Bone marrow (tissue), 2 donors: ENCODE measurements at places on chromosomes 4 and X.

DNA sequence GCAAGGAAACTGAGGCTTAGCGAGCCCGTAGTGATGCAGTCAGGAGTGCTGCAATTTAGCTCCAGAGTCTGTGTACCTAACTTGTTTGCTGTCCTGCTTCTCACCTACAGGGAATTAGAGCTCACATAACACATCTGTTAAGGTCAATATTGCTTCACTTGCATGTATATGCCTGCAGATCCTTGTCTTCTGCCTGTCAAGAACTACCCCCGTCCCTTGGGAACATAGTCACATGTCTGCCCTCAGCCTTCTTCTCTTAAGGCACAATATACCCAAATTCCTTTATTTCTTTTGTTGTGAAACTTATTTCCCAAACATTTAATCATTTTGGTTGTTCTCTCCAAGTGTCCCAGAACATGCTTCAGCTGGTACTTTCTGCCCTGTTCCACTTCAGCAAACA lies 103.3 kb upstream of the LEF1 start:
- DNase-seq = no peak

DNA sequence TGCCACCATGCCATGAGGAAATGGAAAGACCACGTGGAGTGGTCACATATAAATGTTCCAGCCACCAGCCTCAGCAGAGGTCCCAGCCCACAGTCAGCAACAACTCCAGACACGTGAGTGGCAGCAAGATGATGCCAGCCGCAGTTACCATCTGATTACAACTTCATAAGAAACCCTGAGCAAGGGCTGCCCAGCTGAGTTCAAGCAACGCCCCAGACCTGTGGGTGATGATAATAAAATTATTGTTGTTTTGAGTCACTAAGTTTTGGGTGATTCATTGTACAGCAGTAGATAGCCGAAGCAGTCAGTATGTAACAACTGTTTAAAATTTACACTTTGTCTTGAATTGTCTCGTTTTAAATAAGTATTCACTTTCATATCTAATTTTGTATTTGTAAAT lies 5.8 kb upstream of the CCNG2 start:
- no peak for DNase-seq

- DNase-seq = no peak
These were observed 146.7 kb upstream of the VCX3A start for GRCh38 chrX:6681521-6682145.

- no peak for DNase-seq
These were observed 163.7 kb downstream of the SHOX start for GRCh38 chrX:794311-794710.

DNA sequence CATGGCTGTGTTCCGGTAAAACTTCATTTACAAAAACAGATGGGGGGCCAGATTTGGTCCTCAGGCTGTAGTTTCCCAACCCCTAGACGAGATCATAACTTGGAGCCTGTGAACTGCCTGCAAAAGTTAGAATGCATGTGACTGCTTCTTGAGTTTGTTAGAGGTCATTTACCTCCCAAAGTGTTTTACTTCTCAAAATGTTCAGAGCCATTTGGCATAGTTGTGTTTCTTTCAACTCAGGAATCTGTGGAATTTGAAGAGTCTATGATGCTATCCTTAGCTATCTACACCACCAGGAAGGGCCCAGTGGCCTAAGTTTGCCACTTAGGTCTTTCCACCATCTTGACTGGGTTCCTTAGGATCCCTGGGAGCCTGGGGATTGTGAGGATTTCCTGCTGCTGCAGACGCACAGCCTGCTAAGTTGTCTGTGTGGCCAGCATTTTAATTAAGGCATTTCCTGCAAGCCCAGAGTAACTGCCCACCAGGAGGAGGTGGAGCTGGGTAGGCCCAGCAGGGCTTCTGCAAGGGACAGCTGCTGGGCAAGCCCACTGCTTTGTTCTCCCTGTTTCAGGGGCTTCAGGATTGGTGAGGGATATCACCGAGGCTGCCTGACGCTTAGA lies 53.1 kb downstream of the CCNI start:
- no peak for DNase-seq

DNA sequence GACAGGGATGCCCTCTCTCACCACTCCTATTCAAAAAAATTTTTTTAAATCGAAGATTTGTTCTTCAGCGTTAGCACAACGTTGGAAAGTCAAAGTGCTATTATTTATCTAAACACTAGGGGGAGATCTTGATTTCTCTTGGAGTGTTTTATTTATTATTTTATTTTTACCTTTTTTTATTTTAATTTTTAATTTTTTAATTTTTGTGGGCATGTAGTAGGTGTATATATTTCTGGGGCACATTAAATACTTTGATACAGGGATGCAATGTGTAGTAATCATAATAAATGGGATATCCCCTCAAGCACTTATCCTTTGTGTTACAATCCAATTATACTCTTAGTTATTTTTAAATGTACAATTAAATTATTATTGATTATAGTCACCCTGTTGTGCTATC lies 37.4 kb upstream of the SLC10A4 start:
- no peak for DNase-seq

DNA sequence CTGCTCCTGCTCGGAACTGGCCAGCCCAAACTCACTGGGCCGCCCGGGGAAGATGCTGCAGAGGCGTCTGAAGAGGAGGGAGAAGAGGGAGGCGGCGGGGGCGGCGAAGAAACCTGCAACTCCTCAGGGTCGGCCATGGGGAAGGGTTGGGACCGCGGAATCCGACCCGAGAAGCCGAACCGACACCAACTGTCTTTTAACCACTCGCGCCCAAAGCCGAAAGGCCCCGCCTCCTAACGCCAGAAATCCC lies at the start of gene C4orf46:
C4orf46 (minus strand) TSS at position 223 of the 250 bp plus-strand sequence; CDS start at position 137, 86 bp downstream.
- DNase-seq = no peak

DNA sequence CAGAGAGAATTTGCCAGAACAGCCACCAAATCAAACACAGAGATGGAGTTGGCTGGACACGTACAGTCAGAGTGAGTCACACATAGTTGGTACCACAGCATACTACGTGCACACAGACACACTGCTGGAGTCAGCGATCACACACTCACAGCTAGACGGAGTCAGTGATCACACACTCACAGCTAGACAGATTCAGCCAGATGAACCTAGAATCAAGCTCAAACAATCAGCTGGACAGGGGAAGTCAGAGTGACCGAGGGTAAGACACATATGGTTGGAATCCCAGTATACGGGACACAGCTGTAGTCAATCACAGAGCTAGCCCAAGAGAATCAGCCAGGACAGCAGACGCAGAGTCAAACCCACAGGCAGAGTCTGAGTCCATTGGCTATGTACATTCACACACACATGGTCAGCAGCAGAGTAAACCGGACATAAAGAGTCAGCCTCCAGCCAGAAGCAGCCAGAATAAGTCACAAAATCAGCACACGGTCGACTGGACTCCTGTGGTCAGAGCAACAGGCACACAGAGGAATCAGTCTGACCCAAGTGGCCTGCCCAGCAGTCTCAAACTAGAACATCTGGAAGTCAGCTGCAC lies 4.6 kb downstream of the SLC38A5 start:
- DNase-seq = no peak

DNA sequence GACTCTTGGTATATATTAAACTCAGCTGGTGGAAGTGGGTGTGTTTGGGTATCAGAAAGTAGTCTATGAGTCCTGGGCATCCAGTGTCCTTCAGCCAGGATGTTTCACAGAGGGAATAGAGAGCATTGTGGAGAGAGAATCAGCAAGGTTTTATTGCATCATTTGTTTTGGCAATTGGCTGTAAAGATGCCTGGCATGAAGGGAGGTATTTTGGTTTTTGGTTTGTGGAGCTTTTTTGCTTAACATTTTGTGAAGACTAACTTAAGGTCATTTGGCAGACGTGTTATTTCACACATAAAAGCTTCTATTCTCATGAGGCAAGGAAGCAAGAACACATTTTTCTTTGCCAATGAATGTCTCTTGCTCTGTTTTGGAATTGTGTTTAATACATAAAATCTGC lies 71.1 kb downstream of the DCLK2 start:
- DNase-seq = no peak

GRCh38 chrX:38678821-38679220 lies 117.5 kb downstream of the TSPAN7 start:
- DNase-seq = no peak

DNA sequence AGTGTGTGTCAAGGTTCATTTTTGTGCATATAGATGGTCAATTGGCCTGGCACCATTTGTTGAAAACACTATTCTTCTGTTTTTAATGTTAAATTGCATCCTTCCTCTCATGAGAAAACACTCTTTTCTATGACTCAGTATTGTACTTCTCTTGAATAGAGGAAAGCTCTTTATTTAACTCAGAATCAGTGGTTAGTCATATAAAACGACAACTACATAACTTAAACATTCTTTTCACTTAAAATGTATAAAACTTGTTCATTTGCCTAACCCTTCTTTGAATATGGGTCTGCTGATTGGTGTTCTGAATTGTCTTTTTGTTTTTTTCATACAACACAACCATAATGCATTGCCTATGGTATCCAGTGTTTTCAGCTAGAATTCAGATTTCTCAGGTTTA lies 17.2 kb upstream of the MRPL1 start:
- DNase-seq = no peak

DNA sequence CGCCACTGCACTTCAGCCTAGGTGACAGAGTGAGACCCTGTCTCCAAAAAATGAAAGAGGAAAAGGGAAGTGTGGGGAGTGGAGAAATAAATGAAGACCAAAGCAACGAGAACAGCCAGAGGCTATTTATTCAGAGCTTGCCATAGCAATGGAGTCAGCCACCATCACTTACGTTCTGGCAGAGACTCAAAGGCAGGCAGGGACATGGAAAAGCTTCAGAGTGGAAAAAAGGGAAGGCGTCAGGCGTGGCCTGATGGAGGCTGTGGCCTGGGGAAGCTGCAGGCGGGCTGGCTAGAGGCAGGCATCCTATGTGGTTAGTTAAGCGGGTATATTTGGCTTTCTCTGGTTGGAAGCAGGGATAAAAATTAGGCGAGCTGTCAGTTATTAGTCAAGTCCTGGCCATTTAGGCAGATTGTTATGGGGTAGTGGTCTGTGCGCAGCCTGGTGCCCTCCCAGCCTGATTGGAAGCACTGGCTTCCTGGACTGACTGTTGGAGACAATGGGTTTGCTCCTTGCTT lies 73.3 kb downstream of the DCTD start:
- no peak for DNase-seq

GRCh38 chr4:157564771-157565170 lies 344.2 kb downstream of the GRIA2 start:
- DNase-seq = no peak

DNA sequence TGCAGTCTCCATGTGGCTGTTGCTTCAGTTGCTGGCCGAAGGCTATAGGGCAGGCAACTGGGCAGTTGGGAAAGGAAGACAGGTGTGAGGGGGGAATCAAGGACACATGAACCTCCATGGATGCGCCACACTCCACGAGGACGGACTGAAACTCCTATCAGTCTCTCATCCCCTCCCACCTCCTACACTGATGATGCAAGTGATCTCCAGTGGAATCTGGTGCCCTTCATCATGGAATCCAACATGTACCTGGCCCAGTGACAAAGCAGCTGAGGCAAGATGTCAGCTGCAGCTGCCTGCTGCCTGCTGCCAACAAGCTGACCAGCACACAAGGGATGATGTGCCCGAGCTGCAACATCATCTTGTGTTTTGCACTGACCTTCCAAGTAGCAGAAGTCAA lies 26.0 kb upstream of the MGST2 start:
- DNase-seq = no peak

GRCh38 chr4:74095886-74096264 lies 3.1 kb downstream of the CXCL2 start:
- DNase-seq = no peak

DNA sequence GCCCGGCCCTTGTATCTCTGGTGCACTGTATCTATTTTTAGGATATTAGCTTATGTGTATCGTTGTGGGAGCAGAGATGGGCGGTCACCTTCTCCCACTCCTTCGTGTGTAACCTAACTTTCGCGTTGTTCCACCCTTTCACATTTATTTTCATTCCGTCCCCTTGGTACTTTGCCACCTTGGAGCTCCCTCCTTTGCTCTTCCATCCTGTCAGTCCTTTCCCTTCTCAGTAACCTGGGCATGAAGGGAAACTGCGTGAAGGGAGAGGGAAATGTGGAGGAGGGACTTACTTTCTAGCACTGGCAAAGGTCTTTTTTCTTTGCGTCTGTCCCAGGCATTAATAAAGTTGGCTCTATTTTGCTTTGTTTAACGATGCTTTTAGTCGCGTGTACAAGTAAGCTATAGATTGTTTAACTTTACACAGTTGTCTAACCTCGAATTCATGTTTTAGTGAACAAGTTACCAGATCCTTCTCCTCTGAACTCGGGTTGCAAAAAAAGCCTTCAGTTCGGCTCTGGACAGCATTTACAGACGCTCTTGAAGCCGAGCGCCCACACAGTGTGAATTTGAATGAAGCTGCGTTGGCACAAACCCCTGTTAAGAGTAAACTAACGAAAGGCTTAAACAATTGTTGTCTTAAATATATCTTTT lies 3.9 kb downstream of the PCDH10 start:
- no peak for DNase-seq
